Aorta (tissue), 5 donors: ENCODE measurements at places on chromosomes 2 and 18. TPM values are rescaled to one million over a fixed set of nuclear protein-coding genes. Genes with fewer than 3 reads are reported as not detected.

The C2orf66 gene
- 0.19 TPM for total RNA-seq

- no peak for DNase-seq
- no peak overlapping the region for H3K27ac ChIP-seq
- no peak overlapping the region for H3K4me3 ChIP-seq
- H3K4me1 ChIP-seq: no peaks in the 10 kb centered on the region
- H3K36me3 ChIP-seq: no peaks in the 10 kb centered on the region
Observed at GRCh38 chr2:11684894-11685460, 15.0 kb upstream of the NTSR2 start.

GRCh38 chr18:55506074-55506473 lies 81.9 kb downstream of the TCF4 start:
- no peak overlapping the region for H3K27ac ChIP-seq
- no peak overlapping the region for H3K4me3 ChIP-seq
- DNase-seq: no peak
- peaks cover 5% of the 10 kb centered on the region for H3K4me1 ChIP-seq

The ZAP70 gene
- total RNA-seq: 4.3 TPM

GRCh38 chr2:68367953-68368653 lies 3.0 kb downstream of the PLEK start:
- H3K36me3 ChIP-seq: no peaks in the 10 kb centered on the region
- no peak for DNase-seq
- H3K4me1 ChIP-seq: no peaks in the 10 kb centered on the region

- H3K27ac ChIP-seq: no peak overlapping the region
- H3K4me3 ChIP-seq: no peak overlapping the region
- DNase-seq: no peak
Observed at GRCh38 chr2:168466834-168467565, 10.9 kb downstream of the CERS6 start.

The PER2 gene
- total RNA-seq: 22.0 TPM

DNA sequence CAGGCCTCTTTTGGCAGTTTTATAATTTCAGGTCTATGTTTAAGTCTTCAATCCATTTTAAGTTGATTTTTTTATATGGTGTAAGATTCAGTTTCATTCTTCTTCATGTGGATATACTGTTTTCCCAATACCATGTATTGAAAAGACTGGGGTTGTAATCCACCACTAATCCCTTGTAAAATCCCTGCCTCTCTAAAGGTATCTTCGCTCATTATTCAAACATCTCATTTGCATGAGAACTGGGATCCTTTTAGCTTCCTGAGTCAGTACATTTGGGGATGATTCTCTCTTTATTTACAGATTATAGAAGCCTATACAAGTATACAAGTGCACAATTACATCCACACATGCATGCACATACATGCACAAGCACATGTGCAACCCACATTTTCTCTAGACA lies 25.3 kb downstream of the DHRS9 start:
- no peak overlapping the region for H3K4me3 ChIP-seq
- no peaks in the 10 kb centered on the region for H3K27me3 ChIP-seq
- H3K27ac ChIP-seq: no peak overlapping the region
- no peak for DNase-seq
- no peaks in the 10 kb centered on the region for H3K4me1 ChIP-seq

The FAM136A gene
- 19.8 TPM for total RNA-seq

DNA sequence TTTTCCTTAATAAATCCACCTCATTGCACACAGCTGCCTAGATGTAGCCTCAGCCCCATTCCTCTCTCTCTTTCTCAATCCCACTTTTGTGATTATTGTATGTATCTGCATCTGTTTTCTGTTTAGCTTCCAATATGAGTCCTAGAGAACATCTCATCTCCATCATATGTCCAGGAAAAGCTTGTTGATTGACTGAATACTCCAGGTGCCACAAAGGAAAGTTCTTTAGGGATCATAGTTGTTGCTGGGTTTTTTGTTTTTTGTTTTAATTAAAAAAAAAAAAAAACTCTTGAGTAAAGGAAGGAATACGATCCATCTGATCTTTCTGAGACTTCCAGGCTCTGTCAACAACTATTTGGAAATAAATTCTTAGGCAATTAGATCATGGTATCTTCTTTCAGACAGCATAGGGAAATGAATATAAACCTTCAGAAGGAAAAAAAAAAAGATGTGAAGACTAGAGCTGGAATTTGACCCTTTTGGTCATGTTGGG lies 42.5 kb downstream of the KIAA2012 start:
- no peak overlapping the region for H3K27ac ChIP-seq
- H3K27me3 ChIP-seq: no peaks in the 10 kb centered on the region
- H3K4me3 ChIP-seq: no peak overlapping the region
- no peak for DNase-seq

- no peak for DNase-seq
- H3K4me3 ChIP-seq: no peak overlapping the region
- H3K27me3 ChIP-seq: peaks cover 1% of the 10 kb centered on the region
- no peaks in the 10 kb centered on the region for H3K4me1 ChIP-seq
Observed at GRCh38 chr2:60633615-60634014, 80.2 kb upstream of the BCL11A start.

GRCh38 chr2:230323385-230324106 lies 3.4 kb upstream of the SP140L start:
- H3K36me3 ChIP-seq: no peaks in the 10 kb centered on the region
- no peak overlapping the region for H3K27ac ChIP-seq
- no peaks in the 10 kb centered on the region for H3K4me1 ChIP-seq
- DNase-seq: no peak
- no peaks in the 10 kb centered on the region for H3K27me3 ChIP-seq

DNA sequence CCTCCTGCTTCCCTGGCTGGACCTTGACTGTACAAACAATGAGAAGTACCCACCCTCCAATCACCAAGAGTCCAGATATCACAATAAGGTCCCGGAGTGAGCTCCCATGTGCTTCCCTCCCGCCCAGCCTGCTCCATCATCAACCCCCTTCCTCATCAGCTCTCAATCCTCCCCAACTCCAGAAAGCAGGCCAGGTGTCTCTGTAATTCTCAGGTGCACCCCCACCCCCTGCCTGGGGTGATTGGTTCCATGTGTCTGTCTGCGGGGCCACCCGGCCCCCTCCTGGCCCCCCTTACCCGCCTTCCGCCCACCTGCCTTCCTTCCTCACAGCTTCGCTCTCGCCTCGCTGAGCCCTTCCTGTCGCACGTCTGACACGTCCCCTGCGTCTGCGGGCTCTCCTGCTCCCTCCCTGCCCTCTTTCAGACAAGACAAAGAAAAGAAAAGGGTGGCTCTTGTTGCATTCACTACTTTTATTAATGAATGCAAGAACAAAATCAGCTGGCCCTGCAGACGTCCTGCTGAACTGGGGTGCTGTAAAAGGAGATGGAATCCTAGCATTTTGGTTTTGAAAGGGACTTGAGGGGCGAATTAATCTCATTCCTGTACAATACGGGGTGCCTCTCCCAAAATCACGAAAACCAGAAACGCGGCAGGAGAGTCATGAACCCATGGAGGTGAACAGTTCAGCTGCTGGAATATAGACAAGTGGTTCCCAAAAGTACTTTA lies 26.5 kb upstream of the IGFBP2 start:
- no peak overlapping the region for H3K27ac ChIP-seq
- no peaks in the 10 kb centered on the region for H3K27me3 ChIP-seq
- H3K4me3 ChIP-seq: no peak overlapping the region
- no peaks in the 10 kb centered on the region for H3K36me3 ChIP-seq

DNA sequence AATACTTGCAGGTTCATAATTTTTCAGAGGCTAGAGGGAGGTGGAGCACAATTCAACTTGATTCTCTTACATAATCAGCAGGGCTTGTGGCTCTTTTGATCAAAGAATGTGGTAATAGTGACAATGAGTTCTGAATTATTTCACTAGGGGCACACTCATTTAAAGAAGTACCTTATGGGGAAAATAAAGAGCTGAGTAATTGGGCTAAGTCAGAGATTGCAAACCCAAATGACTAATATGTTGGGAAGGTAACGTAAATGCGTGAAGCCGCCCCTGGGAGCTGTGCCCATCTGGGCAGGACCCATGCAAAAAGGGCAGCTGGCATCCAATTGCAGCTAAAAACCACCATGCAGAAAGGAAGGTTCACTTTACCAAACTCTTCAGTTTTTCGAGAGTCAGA lies 35.3 kb downstream of the NCKAP5 start:
- no peak overlapping the region for H3K4me3 ChIP-seq
- H3K27ac ChIP-seq: no peak overlapping the region
- no peak for DNase-seq
- no peaks in the 10 kb centered on the region for H3K27me3 ChIP-seq
- H3K4me1 ChIP-seq: no peaks in the 10 kb centered on the region

The MCEE gene
- 16.4 TPM for total RNA-seq

DNA sequence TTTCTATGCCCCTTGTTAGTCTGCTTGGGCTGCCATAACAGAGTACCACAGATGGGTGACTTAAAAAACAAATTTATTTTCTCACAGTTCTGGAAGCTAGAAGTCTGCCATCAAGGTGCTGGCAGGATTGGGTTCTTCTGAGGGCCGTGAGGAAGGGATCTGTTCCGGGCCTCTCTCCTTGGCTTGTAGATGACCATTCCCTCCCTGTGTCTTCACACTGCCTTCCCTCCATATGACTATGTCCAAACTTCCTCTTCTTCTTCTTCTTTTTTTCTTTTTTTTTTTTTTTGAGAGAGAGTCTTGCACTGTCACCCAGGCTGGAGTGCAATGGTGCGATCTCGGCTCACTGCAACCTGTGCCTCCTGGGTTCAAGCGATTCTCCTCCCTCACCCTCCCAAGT lies 13.1 kb upstream of the CCNYL1 start:
- H3K4me1 ChIP-seq: no peaks in the 10 kb centered on the region
- DNase-seq: no peak
- no peaks in the 10 kb centered on the region for H3K27me3 ChIP-seq
- no peak overlapping the region for H3K27ac ChIP-seq
- no peaks in the 10 kb centered on the region for H3K36me3 ChIP-seq

The IRS1 gene
- 16.6 TPM for total RNA-seq

DNA sequence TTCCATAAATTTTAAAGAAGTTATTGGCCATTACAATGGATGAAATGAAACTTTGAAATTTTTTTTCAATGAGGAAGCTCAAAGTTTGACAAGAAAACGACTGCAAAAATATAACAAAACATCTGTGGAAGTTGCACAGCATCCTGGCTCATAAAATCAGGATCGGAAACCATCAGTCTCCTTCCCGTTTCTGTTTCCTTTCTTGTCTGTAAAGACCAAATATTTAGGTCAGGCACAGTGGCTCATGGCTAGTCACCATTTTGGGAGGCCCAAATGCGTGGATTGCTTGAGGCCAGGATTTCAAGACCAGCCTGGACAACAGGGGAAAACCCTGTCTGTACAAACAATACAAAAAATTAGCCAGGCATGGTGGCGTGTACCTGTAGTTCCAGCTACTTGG lies 27.6 kb upstream of the SSB start:
- no peaks in the 10 kb centered on the region for H3K27me3 ChIP-seq
- no peak overlapping the region for H3K4me3 ChIP-seq
- H3K4me1 ChIP-seq: no peaks in the 10 kb centered on the region
- DNase-seq: no peak
- no peaks in the 10 kb centered on the region for H3K36me3 ChIP-seq

The IL18R1 gene
- 11.0 TPM for total RNA-seq

The ATP8B1 gene
- total RNA-seq: 101 TPM

DNA sequence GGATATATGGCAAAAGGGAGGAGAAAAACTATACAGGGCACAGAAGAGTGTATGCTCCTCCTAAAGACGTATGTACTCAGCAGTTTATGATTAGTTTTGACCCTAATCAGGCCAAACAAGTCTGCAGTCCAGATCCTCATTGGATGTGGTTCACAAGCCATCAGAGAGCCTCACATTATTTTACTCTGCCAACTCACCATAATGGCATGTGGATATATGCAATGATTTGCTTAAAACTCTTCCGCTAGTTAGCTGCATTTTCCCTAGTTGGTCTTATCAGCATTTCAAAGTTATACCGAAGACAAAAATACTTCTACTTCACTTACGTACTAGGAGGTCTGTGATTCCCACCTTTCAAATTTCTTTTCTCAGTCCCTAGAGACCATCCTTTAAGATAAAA lies 198.4 kb downstream of the CMPK2 start:
- H3K36me3 ChIP-seq: no peaks in the 10 kb centered on the region
- no peak overlapping the region for H3K4me3 ChIP-seq
- no peaks in the 10 kb centered on the region for H3K4me1 ChIP-seq
- DNase-seq: no peak
- H3K27ac ChIP-seq: no peak overlapping the region

DNA sequence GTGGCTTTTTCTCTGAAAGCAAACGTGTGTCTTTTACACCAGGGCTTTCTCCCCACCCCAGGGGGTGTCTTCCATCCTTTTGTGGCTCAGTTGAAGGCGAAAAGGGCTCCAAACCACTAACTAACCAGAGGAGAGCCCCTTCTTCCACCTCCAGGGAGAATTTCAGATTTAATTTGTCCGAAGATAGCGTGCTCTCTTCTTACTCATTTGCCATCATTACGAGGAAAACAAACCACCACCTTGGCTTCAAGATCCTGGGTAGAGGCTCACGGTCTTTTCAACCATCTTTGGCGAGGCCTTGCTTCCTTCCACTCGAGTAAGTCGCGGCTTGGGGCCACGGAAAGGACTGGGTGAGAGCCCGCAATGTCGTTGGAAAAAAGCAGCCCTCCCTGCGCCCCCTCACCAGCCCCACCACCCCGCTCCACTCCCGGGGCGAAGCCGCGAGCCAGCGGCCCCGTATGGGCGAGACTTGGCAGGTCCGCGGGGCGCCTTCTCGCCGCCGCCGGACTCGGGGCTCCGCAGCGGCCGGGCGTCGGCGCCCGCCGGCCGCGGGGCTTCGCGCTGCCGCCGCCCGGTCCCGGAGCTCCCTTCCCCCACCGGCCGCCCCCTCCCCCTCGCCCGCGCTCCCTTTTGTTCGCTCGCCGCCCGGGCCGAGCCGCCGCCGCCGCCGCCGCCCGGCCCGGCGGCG lies 1.7 kb upstream of the ZNF532 start:
- H3K4me3 ChIP-seq: peak overlapping the region; percentile 17
- no peaks in the 10 kb centered on the region for H3K36me3 ChIP-seq
- H3K27me3 ChIP-seq: no peaks in the 10 kb centered on the region
- H3K4me1 ChIP-seq: peaks cover 15% of the 10 kb centered on the region

- no peak overlapping the region for H3K27ac ChIP-seq
- no peaks in the 10 kb centered on the region for H3K4me1 ChIP-seq
- H3K36me3 ChIP-seq: peaks cover 4% of the 10 kb centered on the region
- H3K27me3 ChIP-seq: no peaks in the 10 kb centered on the region
- H3K4me3 ChIP-seq: no peak overlapping the region
Observed at GRCh38 chr2:231361701-231362554, 33.6 kb upstream of the B3GNT7 start.
